T1000 (cell line): ENCODE measurements at places on chromosomes 5 and 9.

- DNase-seq, result peak; percentile 2
These were observed 3.2 kb downstream of the RBM18 start for GRCh38 chr9:122261469-122261881.

GRCh38 chr5:14156290-14156649, 13.1 kb downstream of the TRIO start:
- DNase-seq, result no peak

DNA sequence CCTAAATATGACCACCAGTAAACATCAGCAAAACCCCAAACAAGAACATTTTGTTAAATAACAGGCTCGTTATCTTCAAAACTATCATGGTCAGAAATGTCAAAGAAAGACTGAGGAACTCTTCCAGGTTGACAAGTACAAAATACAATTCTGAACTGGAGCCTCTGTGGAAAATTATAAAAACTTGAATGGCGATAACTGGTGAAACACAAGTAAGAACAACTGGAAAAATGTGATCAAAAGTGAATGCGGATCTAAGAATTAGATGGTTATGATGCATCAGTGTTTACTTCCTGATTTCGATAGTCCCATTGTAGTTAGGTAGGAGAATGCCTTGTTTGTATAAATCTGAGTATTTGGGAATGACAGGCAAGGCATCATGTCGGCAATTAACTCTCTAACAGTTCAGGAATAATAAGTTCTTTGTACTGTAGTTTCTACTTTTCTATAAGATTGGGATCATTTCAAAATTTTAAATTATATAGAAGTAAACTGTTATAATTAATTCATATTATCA, 740.2 kb upstream of the DMAC1 start:
- DNase-seq, result no peak

- no peak for DNase-seq
These were observed 119.8 kb downstream of the PRDM6 start for GRCh38 chr5:123208668-123209501.

DNA sequence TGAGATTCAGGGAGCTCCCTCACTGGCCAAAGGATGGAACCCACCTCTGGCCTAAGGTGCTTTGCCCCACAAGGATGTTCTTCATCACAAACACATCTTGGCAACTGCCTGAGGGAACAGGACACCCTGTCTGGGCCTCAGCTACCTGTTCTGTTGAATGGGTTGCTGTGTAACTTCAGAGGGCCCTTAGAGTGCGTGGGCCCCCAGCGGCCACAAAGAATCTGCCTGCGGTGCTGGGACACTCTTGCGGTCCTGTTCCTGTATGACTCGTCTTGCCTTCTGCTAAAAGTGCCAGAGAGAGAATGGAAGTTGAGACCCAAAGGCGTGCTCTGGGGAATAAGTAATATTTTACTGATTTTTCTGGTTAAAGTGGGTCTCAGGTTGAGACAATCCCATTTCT, 14.1 kb upstream of the RPL26L1 start:
- DNase-seq, result no peak

GRCh38 chr5:111772456-111773122, 15.6 kb upstream of the NREP start:
- DNase-seq, result no peak

GRCh38 chr9:114300153-114300845, 22.6 kb upstream of the ORM1 start:
- DNase-seq, result no peak

GRCh38 chr5:7881816-7882215, 12.9 kb downstream of the MTRR start:
- no peak for DNase-seq

DNA sequence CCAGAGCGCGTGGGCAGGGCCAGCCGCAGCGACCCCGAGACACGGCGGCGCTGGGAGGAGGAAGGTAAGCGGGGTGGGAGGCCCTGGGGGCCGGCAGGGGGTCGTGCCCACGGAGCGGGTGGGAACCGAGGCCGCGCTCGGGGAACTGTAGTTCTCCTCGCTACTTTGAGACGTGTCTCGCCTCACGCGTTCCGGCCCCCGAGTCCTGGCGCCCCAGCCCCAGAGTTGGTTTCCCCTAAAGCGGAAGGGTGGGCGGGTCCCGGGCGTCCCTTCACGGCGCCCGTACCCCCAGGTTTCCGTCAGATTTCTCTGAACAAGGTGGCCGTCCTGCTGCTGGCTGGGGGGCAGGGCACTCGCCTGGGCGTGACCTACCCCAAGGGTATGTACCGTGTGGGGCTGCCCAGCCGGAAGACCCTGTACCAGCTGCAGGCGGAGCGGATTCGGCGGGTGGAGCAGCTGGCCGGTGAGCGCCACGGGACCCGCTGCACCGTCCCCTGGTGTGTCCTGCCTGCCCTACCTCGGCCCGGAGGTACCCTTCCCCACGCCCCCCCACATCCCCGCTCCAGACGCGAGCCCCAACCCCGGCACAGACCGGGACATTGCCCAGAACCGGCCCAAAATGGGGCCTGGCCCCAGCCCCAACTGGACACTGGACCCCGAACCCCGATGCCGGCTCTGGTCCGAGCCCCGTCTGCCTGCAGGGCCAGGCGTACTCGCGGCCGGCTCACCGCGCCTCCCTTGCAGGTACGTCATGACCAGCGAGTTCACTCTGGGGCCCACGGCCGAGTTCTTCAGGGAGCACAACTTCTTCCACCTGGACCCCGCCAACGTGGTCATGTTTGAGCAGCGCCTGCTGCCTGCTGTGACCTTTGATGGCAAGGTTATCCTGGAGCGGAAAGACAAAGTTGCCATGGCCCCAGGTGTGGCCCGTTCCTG, 709 bp downstream of the UAP1L1 start:
- no peak for DNase-seq
